ENCODE measurements at places on chromosomes 11 and 22. TPM values are rescaled to one million over a fixed set of nuclear protein-coding genes. Genes with fewer than 3 reads are reported as not detected.

KRTAP5-9 gene
- total RNA-seq = not detected

SLC17A6 gene
- not detected for total RNA-seq

RBMXL2 gene
- 0.15 TPM for total RNA-seq

DNA sequence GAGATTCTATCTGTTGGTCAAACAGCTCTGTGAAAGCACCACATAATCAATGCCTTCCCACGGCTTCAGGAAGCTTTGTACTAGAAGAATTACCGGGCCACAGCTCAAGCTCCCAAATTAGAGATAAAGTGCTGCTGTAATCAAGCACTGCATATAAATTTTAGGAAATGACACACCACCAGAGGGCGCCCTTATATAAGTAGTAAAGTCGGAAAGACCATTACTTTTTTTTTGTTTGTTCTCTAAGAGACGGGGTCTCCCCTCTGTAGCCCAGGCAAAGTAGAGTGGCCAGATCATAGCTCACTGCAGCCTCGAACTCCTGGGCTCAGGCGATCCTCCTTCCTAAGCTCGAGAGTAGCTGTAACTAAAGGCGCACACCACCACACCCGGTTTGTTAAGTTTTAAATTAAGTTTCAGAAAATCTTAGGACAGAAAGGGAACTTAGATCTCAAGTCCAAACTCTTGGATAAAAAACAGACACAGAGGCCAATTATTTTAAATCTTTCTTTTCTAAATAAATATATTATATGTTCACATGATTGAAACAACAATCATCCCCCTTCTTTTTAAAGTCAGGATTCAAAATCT lies 32.6 kb downstream of the PRCP start:
- H3K4me3 ChIP-seq = peak overlapping the region; percentile 40
- no peaks in the 10 kb centered on the region for H3K36me3 ChIP-seq
- H3K27me3 ChIP-seq = no peaks in the 10 kb centered on the region
- H3K4me1 ChIP-seq = peaks cover 11% of the 10 kb centered on the region
- peak; percentile 92 for DNase-seq

GRCh38 chr11:67654225-67654624 lies 3.7 kb upstream of the ACY3 start:
- no peaks in the 10 kb centered on the region for H3K36me3 ChIP-seq
- no peaks in the 10 kb centered on the region for H3K27me3 ChIP-seq
- H3K4me3 ChIP-seq = no peak overlapping the region
- H3K4me1 ChIP-seq = peaks cover 17% of the 10 kb centered on the region
- DNase-seq = no peak

GRCh38 chr11:119340335-119341221 lies at the start of gene C1QTNF5:
C1QTNF5 (minus strand) TSS chr11:119340883; CDS start chr11:119340397, 486 bp downstream.
- no peaks in the 10 kb centered on the region for H3K36me3 ChIP-seq
- peak within 1 kb of the TSS; percentile 64 for H3K4me3 ChIP-seq
- DNase-seq = no peak

DNA sequence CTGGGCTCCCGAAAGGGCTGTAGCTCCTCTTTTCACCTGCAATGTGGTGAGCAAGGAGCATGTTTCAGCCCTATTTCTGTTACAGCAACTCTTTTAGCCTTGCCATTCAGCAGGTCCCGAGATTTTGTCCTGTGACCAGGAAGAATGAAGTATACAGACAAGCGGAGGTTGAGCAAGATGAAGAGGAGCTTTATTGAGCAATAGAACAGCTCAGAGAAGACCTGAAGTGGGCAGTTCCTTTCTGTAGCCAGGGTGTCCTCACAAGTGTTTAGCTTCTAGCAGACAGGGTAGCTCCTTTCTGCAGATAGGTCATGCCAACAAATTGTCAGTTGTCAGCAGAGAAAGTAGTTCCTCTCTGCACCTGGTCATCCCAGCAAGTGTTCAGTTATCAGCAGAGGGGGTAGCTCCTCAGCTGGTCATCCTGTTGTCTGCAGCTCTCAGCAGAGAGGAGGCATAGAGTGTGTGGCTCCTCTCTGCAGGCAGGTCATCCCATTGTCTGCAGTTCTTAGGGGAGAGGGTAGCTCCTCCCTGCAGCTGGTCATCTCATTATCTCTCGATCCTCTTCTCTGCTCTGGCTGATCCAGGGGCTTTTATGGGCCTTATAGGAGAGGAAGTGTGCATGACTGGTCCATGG lies 5.4 kb upstream of the OR56A4 start:
- peaks cover 29% of the 10 kb centered on the region for H3K27me3 ChIP-seq
- no peak overlapping the region for H3K27ac ChIP-seq
- H3K4me3 ChIP-seq = no peak overlapping the region
- H3K4me1 ChIP-seq = no peaks in the 10 kb centered on the region
- H3K36me3 ChIP-seq = no peaks in the 10 kb centered on the region
- DNase-seq = no peak

Measured in PC-3 (cell line).